Cardiac fibroblast (primary cell): ENCODE measurements at places on chromosomes 12 and 14.

DNA sequence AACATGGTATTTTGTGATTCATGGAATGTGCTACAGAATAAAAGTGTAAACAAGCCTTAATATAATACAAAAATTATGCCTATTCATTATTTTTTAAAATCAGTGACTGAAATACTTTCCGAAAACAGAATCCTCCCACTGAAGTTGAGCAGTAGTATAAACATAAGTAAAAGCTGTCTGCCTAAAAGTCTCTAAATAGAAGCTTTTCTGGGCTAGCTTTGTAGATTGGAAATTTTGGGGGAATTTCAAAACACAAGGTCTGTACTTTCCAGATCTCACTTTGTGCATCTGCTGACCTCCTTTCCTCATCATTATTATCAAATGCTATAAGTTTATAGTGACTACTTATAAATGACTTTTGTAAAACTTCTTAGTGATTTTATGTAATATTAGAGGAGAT is 80.4 kb upstream of the TRHDE start:
- DNase-seq = no peak

GRCh38 chr14:61510736-61511557 is 184.4 kb upstream of the HIF1A start:
- DNase-seq = no peak

GRCh38 chr12:115761784-115762183 is 515.7 kb downstream of the MED13L start:
- DNase-seq = no peak

GRCh38 chr12:111389635-111390034 is 16.1 kb upstream of the SH2B3 start:
- no peak for DNase-seq

DNA sequence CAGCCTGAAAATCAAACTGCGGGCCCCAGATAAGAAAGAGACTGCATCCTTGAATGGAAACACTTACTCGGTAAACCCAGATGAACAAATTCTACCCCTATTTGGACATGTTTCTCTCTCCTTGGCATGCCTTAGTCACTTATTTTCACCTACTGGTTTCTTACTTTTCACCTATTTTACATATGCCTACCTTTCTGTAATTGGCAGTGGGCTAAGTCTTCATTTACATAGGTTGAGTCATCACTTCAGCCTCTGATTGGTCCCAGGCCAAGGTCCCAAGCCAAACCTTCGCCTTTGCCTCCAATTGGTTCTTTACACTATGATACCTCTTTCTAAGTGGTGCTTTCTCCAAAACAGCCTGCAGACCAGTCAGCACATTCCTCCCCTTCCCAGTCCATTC is 111.3 kb downstream of the DYRK2 start:
- no peak for DNase-seq

DNA sequence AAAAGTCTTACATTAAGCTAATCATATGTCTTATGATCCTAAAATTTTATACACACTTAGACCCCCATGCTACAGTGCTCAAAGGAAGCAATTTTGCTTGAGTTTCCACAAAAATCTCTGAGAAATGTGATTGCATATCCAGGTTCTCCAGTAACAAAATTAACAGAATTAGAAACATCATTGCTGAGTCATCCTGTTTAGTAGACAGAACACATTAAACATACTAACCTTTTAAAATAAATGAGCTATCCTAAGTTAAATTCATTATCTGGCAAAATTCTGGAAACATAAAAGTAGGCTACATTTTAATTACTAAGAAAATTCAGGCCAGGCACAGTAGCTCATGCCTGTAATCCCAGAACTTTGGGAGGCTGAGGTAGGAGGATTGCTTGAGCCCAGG is 94.7 kb downstream of the DENND5B start:
- DNase-seq = no peak

DNA sequence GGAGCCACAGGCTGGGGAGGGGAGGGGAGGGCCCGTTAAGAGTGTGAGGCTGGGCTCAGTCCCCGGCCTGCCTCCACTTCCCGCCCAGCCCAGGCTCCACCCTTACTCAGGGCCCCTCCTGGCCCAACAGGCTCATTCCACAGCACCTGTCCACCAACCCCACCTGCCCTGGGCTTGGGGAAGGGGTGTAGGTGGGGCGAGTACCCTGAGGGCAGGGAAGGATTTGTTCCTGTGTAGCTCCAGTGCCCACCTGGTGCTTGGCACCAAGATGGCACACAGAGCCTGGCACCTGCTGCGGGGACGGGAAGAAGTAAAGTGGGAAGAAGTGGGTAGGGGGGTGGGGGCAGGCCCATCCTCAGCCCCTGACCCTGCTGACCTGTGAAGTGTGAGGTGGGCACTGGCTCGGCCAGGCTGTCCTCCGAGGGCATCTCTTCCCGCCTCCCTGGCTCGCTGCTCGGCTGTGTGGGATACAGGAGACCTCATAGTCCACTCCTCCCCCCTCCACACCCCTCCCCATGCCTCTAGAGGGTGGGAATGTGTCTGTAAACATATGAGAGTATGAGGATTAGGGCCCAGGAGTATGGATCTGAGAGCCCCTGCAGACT is 35.1 kb downstream of the NCKAP5L start:
- no peak for DNase-seq

DNA sequence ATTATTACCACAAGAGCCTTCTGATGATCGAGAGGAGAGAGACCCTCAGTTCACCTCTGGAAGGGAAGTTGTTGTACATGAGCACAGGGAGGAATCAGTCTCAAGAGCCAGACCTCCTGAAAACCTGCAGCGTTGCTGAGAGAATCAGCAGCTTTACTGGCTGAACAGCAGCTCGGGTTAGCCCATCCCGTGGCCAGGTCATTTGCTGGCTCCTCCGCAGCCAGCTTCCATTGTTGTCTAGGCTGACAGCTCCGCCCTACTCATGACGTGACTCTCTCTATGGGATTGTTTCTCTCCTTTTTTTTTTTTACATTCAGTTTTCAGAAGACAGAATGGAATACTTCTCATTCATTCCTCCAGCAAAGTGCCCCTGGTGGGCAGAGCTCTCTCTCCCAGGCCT is 69.9 kb downstream of the TGFB3 start:
- DNase-seq = peak; percentile 69

DNA sequence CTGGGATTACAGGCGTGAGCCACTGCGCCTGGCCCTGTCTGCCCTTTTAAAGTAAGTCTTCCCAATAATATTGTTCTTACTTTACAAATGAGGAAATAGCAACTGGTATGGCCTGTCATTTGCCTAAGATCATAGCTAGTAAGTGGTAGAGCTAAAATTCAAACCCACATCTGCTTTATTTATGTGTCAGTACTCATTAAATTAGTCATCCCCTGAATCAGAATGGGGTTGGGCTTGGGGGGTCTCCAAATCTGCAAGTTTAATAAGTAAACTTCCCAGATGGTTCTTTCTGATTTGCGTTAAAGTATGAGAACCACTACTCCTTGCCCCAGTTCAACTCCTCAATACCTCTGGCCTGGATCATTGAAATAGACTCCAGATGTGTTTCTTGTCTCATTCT is 96.2 kb downstream of the FAR2 start:
- DNase-seq = no peak

DNA sequence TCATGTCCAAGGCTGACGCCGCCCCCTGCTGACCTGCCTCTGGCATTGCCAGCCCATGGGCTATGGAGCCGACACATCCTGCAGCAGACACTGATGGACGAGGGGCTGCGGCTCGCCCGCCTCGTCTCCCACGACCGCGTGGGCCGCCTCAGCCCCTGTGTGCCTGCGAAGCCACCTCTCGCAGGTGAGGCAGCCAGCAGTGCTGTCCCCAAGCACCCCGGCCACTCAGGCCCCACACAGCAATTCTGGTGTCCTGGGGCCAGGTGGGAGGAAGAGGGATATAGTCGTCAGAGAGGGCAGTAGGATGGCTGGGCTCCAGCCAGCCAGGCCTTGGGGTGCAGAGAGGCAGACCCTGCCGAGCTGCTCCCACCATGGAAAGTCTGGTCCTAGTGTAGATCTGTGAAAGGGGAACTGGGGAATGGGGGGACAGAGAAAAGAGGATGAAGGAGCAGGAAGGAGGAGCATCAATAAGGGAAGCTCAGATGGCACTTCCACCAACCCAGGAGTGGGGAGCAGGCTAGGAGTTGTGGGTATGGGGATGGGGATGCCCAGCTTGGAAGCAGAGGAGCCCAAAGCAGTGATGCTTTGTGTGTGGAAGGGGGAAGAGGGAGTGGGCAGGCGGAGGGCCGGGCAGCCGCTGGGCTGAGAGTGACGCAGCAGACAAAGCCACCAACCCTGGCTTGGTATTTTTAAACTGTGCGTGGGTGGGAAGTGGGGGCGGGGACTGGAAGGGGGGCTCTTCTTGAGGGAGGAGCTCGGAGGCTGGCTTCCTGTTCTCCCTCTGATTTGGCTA is 4.7 kb downstream of the NAB2 start:
- DNase-seq = peak; percentile 82

- DNase-seq = no peak
Measured at GRCh38 chr14:33954016-33954598, 3.2 kb upstream of the EGLN3 start.

DNA sequence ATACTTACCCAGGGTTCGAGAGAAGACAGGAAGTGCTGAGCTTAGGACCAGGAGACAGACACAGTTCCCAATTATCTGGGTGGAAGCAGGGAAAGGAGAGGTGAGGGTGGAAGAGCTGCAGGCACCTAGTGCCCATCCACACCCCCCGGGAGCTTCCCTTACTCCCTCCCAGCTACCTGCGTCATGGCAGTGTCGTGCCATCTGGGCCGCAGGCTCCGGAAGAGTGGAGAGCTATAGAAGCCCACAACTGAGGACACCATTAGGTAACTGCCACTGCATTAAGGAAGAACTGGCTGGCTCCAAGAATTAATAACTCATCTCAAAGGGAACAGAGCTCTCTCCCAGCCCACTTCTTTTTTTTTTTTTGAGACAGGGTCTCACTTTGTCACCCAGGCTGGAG is 5.8 kb upstream of the DHH start:
- no peak for DNase-seq

DNA sequence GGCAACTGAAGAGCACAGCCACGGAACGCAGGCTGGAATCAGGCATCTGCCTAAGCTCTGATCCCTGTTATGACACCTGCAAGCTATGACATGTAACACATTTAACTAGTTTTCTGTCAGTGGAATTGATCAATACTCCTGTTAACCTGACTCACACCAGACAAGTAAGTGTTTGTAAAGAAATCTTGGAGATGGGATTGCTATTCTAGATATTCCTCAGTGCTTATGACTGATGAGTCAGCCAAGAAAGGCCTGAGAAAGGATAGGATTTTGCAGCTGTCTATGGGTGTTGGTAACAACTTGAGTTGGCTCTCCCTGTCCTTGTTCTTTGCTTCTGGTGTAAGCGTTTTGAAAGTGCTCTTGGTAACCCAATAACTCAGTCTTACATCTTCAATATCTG is 110.5 kb downstream of the GPR135 start:
- peak; percentile 43 for DNase-seq

DNA sequence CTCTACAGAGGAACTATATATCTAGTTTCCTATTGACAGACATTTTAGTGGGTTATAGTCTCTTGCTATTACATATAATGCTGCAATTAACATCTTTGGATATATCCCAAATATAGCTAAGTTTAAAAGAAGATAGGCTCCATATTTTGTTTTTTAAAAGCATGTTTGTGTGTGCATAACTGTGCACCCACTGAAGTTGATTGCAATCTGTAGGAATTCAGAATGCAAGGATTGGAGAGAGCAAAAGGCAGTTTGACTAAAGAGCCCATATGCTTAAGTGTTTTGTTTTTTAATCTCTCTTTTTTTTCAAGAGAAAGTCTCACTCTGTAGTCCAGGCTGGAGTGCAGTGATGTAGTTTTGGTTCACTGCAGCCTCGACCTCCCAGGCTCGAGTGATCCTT is 9.4 kb upstream of the ABCD4 start:
- no peak for DNase-seq

GRCh38 chr14:82341261-82341810 is 807.7 kb upstream of the SEL1L start:
- no peak for DNase-seq

GRCh38 chr12:3161861-3162260 is 84.7 kb downstream of the TSPAN9 start:
- no peak for DNase-seq

- peak; percentile 88 for DNase-seq
Measured at GRCh38 chr14:54566410-54567223, at the start of gene SAMD4A. TSS of gene SAMD4A (plus strand) at chr14:54567128. CDS start at chr14:54567917, 789 bp downstream.

DNA sequence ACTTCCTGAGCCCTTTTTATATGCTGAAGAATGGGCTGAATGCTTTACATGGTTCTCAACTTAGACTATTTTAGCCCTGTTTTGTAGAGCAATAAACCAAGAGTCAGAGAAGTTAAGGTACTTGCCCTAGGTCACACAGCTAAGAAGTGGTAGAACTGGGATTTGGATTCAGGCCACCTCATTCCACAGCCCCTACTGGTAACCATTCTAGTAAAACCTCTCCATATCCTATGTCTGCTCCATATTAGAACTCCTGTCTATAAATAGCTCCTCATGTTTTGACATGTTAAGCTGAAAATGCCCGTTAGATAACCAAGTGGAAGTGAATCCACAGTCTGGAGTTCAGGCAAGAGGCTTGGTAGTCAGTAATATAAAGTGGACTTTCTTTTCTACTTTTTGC is 111.6 kb downstream of the HECTD4 start:
- no peak for DNase-seq

DNA sequence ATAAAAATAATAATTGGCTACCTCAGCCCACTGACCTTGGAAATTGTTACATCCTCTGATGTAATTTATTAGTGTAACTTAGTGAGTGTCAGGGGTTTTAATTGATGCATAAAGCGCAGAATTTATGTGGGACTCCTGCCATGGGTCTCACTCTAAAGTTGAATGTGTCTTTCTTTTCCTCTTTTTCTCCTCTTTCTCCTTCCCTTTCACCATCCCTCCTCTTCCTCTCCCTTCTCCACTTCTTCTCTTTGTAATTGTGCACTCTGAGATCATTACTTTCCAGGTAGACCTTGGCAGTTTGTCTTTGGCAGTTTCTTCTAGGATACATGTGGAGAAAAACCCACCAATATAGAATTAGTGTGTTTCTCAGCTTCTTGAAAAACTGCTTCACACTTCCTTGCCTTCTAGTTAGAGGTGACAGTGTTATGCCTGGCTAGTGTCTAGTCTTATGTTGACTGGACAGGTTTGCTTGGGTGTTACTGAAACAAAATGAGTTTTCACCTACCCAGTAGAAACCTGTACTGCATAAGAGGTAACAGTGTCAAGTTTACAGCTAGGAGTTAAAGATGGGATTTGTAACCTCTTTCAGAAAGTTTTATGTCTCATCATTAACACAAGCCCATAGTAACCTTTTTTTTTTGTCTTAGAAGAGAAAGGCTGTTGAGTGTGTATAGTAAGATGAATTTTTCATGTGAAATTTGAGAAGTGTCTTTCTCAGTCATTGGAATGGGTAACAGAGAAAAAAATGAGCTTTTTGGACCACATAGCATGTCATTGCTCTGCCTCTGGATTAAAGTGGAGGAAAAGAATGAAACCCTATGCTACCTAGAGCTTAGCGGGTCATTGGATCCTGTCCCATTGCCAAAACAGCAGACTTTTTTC is 18.6 kb downstream of the PELI2 start:
- DNase-seq = no peak

DNA sequence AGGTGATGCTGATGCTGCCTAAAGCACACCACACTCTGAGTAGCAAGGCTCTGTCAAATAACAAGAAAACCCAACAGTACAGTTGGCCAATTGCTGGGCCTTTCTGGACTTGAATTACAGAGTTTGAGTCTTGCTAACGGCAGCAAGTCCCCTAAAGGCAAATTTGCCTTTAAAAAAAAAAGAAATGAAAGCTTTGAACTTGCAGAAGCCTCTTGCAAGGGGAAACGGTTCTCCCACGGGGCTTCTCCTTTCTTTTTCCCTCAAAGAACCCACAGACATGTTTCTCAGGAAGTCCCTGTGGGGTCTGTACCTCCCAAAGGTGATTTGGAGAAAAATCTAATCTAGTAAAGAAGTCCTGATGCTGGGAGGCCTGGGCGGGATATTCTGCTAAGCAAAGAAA is 191.3 kb upstream of the MYL2 start:
- DNase-seq = no peak

GRCh38 chr12:105221583-105222283 is 14.2 kb downstream of the APPL2 start:
- DNase-seq = no peak
